IPS DF 6.9 (cell line): ENCODE measurements at places on chromosomes 2 and 18.

DNA sequence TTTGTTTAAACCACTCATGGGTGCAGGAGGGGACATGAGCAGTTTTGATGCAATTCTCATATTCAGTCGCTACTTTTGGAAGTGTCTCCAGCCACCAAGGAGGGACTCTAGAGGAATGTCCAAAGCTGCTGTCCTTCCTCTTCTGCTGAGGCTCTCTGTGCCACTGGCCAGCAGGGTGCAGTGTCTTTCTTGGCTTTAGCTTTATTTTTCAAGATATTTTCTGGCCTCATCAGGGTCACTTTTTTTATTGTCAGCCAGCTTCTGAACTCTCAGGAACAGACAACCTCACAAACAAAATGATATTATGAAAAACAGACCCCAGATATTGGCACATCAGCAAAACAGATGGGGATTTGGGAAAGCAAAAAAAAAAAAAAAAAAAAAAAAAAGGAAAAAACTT lies 289.3 kb upstream of the ZSWIM2 start:
- peak; percentile 27 for DNase-seq
- H3K27me3 ChIP-seq, result no peaks in the 10 kb centered on the region
- no peaks in the 10 kb centered on the region for H3K36me3 ChIP-seq
- no peak overlapping the region for H3K4me3 ChIP-seq

GRCh38 chr18:58541789-58542425 lies 87.0 kb downstream of the ALPK2 start:
- no peak for DNase-seq
- no peak overlapping the region for H3K4me3 ChIP-seq
- H3K27me3 ChIP-seq, result no peaks in the 10 kb centered on the region
- no peaks in the 10 kb centered on the region for H3K4me1 ChIP-seq
- no peak overlapping the region for H3K27ac ChIP-seq

DNA sequence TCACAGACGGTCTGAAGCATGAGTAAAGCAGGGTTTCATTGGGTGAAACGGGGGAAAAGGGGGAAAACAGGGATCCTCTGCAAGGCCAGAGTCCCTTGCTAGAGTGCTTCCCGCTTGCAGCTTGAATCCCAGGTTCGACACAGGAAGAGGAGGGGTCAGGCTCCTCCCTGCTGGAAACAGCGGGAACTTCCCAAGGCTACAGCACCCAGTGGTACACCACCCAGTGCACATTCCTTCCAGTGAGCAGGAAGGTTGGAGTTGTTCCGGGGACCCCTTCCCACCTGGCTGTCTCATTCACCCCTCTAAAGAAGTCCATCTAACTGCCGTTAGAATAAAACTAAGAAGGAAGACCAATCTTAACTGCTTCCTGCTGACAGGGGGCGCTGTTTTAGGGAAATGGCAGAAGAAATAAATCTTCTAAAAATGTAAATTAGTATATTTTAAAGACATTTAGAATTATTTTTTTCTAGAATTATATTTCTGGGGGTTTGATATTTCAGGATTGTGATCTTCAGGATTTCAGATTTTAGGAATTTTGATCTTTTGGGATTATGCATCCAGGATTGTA lies 230.9 kb downstream of the RBM43 start:
- H3K27ac ChIP-seq, result no peak overlapping the region
- no peaks in the 10 kb centered on the region for H3K36me3 ChIP-seq
- H3K27me3 ChIP-seq, result no peaks in the 10 kb centered on the region
- H3K4me3 ChIP-seq, result no peak overlapping the region

- H3K4me3 ChIP-seq, result no peak overlapping the region
- H3K27ac ChIP-seq, result no peak overlapping the region
- 0 out of 2 replicates have a peak, but pooled peaks cover 1% of the 10 kb centered on the region for H3K27me3 ChIP-seq
- no peaks in the 10 kb centered on the region for H3K36me3 ChIP-seq
- DNase-seq, result no peak
- no peaks in the 10 kb centered on the region; the same call in 1 of the 2 replicates for H3K4me1 ChIP-seq
These were observed 1056.7 kb upstream of the FANCL start for GRCh38 chr2:59297816-59298215.

GRCh38 chr2:51212374-51212773 lies 180.4 kb upstream of the NRXN1 start:
- no peak overlapping the region for H3K4me3 ChIP-seq

GRCh38 chr18:45165871-45166270 lies 449.4 kb upstream of the SLC14A2 start:
- no peak overlapping the region for H3K4me3 ChIP-seq
- H3K36me3 ChIP-seq, result no peaks in the 10 kb centered on the region
- H3K27ac ChIP-seq, result no peak overlapping the region
- H3K4me1 ChIP-seq, result no peaks in the 10 kb centered on the region

- no peaks in the 10 kb centered on the region for H3K4me1 ChIP-seq
- no peaks in the 10 kb centered on the region for H3K36me3 ChIP-seq
- H3K4me3 ChIP-seq, result no peak overlapping the region
These were observed 11.0 kb upstream of the SMCHD1 start for GRCh38 chr18:2644535-2644934.

GRCh38 chr2:101909760-101910159 lies 82.0 kb upstream of the IL1R2 start:
- H3K27me3 ChIP-seq, result no peaks in the 10 kb centered on the region
- no peaks in the 10 kb centered on the region for H3K4me1 ChIP-seq
- no peak for DNase-seq
- H3K27ac ChIP-seq, result no peak overlapping the region
